ENCODE measurements at places on chromosomes 12 and 14. TPM values are rescaled to one million over a fixed set of nuclear protein-coding genes. Genes with fewer than 3 reads are reported as not detected.
A peak's percentile ranks its signal among the peaks of the same experiment; 100 is the strongest.

DNA sequence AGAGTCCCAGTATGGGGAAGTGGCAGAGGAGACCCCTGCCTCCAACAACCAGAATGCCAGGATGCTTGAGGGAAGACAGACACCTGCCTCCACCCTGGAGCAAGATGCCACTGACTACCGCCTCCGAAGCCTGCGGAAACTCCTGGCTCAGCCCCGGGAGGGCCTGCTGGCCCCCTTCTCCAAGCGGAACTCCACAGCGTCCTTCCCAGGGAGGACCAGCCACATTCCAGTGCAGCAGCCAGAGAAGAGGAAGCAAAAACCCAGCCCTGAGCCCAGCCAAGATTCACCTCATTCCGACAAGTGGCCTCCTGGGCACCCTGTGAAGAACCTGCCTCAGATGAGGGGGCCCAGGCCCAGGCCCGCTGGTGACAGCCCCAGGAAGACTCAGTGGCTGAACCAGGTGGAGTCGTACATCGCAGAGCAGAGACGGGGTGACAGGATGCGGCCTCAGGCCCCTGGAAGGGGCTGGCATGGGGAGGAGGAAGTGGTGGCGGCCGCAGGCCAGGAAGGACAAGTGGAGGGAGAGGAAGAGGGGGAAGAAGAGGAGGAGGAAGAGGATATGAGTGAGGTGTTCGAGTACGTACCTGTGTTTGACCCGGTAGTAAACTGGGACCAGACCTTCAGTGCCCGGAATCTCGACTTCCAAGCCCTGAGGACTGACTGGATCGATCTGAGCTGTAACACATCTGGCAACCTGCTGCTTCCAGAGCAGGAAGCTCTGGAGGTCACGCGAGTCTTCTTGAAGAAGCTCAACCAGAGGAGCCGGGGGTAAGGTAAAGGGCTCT is 93.7 kb downstream of the B4GALNT3 start:
- no peak for DNase-seq
- no peak overlapping the region for H3K27ac ChIP-seq
- peaks cover 24% of the 10 kb centered on the region for H3K4me1 ChIP-seq
- H3K27me3 ChIP-seq, result no peaks in the 10 kb centered on the region

DNA sequence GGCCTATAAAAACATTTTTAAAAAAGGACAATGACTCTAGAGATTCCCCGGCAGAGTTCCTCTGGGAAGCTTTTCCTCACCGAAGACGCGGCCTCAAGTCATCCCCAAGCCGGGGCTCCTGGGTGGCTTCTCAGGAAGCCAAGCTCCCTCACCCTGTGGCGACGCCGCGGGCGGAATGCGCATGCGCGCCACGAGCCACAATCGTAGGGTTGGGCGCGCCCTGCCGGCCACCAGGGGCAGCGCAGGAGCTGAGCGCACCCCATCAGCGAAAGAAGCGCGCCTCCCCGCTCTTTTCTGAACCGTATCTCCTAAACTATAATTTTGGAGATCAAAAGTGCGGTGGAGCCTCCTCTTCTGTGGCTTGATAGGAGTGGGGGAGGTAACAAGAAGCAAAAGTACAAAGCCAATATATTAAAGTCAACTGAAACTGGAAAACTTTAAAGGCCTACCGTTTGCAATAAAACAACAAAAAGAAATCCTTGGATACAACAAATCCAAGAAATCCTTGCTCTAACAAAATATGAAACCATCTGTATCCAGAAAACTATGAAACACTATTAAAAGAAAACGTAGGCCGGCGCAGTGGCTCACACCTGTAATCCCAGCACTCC is 17.4 kb upstream of the CHFR start:
- DNase-seq, result peak; percentile 87
- H3K27me3 ChIP-seq, result peaks cover 5% of the 10 kb centered on the region
- H3K4me1 ChIP-seq, result peaks cover 13% of the 10 kb centered on the region
- H3K27ac ChIP-seq, result no peak overlapping the region
- H3K36me3 ChIP-seq, result no peaks in the 10 kb centered on the region

DNA sequence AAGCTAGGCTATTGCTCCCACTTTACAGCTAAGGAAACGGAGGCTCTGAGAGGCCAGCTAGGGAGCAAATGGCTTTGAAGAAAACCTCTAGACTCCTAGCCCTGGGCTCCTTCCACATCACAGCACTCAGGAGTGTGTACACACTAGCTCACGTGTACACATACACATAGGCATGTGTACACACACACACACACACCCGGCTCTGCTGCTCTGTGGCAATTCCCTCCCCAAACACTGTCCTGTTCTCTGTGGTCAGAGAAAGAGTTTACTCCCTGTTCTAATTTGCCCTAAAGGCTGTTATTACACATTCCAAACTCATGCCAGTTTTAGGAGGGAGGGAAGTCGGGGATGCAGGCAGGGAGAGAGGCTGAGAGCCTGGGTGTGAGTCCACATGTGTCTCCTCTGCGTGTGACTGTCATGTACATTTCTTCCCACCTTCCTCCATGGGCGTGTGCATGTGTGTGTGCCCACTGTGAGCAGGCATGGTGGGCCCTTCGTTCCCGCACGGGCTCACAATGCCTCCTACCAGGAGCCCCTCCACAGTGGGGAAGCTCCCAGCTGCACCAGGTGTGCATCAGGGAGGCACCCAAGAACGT is 14.2 kb downstream of the TRPV4 start:
- no peak for DNase-seq
- H3K4me1 ChIP-seq, result no peaks in the 10 kb centered on the region
- H3K4me3 ChIP-seq, result no peak overlapping the region
- H3K27me3 ChIP-seq, result no peaks in the 10 kb centered on the region

FSCB gene
- polyA plus RNA-seq, result not detected

GALNT6 gene
- polyA plus RNA-seq, result 2.3 TPM

SLCO1B1 gene
- not detected for polyA plus RNA-seq

INHBC gene
- polyA plus RNA-seq, result not detected

FBXL14 gene
- polyA plus RNA-seq, result 23.8 TPM
